ENCODE measurements at places on chromosomes 4 and X.

DNA sequence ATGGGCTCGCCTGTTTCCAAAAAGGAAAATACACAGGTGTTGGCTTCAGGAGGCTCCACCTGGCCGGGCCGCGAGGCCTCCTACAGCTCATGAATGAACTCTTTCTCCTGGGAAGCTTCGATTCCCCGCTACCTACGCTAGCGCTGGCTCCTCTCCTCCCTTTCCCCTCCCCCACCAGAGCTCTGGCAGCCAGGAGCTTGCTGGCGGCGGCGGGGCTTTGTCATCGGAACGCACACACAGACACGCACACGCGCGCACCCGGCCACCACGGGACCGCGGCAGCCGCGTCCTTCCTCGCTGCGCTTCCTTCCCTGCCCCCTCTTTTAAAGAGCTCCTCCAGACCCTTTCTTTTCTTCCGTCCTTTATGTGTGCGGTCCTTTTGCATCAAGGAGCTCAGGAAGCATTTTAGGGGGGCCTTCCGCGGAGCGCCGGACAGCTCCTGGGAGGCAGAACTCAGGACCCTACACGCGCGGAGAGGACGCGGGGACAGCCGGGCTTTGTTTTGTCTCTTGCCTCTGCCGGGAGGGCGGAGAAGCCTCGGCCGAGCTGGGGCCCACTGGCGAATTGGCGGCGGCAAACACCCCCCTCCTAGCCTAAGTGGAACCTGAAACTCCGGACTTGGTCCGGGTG, 70.2 kb upstream of the BCOR start:
- DNase-seq = no peak

DNA sequence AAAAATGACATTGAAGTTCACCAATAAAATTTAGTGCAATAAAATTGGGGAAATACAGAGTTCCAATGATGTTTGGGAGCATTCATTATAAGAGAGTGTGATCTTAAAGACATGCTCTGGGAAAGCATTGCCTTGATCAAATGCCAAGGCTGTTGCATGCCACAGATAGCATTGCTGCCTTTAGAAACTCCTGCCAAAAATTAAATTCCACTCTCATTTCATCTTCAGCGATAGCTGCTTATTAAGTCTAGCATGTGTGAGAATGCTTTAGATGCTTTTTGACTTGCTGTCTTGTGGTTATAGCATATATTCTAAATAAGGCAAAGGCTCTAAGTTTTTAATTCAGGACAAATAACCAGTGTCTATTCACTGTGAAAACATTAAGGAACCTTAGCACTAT, 49.3 kb downstream of the NPNT start:
- no peak for DNase-seq

DNA sequence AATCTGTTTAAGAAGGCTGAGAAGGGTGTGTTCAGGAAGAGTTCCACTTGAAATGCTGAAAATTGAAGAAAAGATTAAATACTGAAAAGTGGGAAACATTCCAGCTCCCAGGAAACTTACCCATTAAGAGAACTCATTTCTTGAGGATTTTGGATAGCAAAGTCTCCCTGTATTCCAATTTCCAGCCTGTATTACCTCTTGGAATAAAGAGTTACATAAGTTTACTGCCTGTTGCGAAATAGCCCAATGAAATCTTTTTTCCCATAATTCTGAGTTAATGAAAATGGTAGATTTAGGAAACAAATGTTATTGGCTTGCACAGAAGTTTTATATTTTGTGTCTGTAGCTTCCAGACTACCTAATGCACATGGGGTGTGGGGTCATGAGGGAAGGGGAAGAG, 12.0 kb downstream of the NHSL2 start:
- no peak for DNase-seq

GRCh38 chrX:2967998-2968909, 38.1 kb upstream of the ARSH start:
- DNase-seq = no peak

GRCh38 chr4:139763672-139764071, 98.1 kb downstream of the MGST2 start:
- DNase-seq = no peak

- no peak for DNase-seq
Observed at GRCh38 chr4:87103691-87104187, 116.7 kb downstream of the KLHL8 start.

GRCh38 chr4:181085557-181085956, 1157.6 kb upstream of the TENM3 start:
- no peak for DNase-seq

DNA sequence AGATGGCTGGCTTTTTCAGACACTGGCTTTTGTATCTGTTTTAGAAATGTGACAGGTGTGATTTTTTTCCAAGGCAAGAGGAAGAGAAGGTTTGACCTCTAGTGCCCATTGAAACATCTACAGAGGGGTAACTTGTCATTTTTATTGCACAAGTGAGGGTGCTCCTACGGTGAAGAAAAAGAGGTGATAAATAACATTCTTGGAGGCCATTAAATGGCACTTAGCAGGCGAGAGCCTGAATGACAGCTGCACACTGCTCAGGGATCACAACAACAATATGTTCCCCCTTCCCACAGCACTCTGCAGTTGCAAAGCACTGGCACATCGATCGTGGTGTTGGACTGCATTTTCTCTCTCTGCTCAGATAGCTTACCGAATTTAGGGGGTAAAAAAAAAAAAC, 22.9 kb downstream of the FAM184B start:
- DNase-seq = no peak

- DNase-seq = no peak
Observed at GRCh38 chr4:41111791-41112190, 102.6 kb downstream of the APBB2 start.

DNA sequence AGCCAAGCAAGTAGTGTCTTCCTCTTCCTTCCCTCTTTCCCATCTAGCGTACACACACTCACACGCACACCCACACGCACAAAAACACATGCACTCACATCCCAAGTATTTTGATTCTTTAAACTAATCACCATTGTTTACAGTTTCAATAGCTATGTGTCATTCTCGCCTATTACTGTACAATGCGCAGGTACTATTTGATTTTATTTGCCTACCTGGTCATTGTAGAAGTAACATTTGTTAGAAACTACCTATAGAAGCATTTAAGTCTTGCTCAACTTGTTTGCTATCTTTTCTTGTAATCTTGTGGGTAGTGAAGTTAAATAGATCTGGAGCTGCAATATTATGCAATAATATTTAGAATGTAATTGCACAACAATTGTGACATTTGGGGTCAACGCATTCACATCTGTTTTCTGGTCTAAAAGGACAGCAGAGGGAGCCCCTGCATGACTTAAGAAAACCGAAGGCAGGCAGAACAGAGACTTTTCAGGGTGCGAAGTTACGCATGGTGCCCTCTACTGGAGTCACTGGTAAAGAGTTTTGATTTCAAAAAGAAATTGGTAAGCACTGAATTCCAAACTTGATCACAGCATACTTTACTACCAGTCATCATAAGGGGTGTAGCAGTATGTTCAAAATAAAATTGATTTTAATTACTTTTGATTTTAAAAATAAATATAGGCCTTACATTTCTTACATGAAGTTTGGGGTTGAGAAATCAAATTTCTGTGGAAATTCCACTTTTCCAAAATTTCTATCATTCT, 503.3 kb upstream of the FAM241A start:
- DNase-seq = peak; percentile 49

- DNase-seq = no peak
Observed at GRCh38 chr4:43864616-43865146, 583.9 kb downstream of the KCTD8 start.

DNA sequence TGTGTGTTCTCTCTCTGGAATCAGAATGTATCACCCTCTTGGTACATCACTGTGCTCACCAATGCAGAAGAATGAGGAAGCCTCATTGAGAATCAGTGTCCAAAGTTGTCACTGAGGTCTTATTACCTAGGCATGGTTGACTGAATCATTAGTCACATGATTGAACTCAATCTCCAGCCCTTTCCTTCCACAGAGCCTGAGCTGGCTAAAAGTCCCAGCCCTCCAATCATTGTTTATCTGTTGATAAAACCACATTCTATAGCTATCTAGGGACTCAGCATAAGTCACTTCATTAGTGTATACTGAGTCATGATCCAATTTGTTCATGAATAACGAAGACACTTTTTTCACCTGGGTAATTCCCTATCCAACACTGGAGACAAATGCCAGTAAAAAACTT, 396.8 kb downstream of the TRAM1L1 start:
- no peak for DNase-seq

DNA sequence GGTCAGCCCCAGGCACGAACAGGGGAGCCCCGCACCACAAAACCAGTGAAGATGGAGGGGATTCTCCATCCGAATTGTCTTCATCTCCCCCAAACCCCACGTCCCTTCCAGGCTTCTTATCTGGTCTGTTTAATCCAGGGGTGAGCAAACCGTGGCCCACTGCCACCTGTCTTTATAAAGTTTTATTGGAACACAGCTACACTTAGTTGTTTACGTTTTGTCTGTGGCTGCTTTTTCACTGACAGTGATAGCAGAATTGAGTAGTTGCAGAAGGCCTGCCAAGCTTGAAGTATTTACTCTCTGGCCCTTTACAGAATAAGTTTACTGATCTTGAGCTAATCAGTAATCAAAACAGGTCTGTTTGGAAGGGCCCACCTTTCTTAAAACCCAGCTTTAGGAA, 324.0 kb downstream of the ARHGAP10 start:
- DNase-seq = no peak

DNA sequence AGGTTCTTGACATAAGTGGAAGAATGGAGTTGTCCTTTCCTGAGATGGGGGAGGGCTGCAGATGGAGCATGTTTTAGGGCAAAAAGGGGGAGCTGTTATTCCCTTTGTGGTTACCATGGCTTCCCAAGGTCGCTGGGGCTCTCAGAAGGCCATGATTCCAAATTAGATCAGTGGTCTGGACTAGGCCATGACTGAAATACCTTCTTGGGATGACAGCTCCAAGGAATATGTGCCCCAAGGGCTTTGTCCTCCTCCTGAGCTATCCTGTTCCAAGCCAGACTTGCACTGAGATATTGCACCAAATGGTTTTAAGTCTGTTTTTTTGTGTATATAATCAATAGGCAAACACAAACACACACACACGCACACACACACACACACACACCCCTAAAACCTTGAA, 3.0 kb upstream of the RBPJ start:
- no peak for DNase-seq

GRCh38 chr4:20445933-20446723, 194.4 kb downstream of the SLIT2 start:
- no peak for DNase-seq

DNA sequence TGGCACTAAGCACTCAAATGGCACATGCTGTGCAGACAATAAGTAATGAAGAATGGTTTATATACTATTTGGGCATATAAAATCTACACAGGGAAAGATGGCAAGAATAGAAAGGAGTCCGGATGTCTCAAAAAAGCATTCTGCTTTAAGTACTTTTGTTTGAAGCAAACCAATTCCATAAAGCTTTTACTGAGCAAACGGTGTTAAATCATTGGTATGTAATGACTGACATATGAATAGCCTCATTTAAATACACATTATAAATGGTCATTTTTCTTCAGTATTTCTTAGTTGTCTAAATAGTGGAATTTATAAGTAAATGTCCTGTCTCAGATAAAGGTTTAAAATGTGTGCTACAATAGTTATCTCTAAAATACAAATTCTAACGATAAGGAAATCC, 6.0 kb downstream of the FBXO8 start:
- DNase-seq = no peak

DNA sequence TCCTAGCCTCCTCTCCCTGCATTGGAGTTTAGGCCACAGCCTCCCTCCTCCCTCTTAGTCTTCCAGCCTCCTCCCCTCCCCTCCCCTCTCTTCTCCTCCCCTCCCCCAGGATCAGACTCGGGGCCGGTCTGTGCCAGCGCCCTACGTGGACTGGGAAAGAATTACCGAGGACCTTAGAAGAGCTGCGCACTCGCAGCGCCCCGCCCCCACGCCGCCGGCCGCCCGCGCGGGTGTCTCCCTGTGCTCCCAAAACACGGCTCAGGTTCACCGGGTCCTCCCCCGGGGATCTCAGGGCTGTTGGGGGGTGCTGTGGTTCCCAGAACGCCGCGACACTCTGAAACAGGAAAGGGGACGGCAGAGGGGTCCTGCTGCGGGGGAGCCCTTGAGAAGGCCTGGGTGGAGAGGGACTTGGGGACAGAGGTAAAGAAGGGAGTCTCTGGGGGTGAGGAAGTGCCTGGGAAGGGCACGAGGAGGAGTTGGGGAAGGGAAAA, 122.3 kb upstream of the TBL1X start:
- peak; percentile 42 for DNase-seq

DNA sequence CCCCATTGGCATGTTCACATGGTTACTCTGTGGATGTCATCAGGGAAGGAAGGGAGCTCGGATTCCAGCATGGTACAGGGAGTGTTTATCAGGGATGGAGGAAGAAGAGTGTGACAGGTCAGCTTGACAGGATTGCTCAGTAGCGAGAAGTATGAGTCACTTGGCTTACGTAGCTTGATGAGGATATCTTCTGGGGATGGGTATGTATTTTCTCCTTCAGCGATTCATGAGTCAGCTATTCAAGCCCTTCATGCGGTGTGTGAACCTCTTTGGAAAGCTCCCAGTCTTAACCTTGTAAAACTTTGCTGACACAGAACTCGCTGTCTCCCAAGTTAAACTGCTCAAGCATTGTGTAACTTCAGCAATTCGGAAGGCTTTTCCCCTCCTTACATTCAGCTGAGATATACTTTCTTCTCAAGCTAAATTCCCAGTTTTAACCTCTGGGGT, 275.4 kb downstream of the ARHGAP10 start:
- no peak for DNase-seq

- no peak for DNase-seq
Observed at GRCh38 chrX:150486011-150486410, 82.4 kb upstream of the MTM1 start.

GRCh38 chr4:42641161-42641560, 15.7 kb downstream of the ATP8A1 start:
- no peak for DNase-seq

DNA sequence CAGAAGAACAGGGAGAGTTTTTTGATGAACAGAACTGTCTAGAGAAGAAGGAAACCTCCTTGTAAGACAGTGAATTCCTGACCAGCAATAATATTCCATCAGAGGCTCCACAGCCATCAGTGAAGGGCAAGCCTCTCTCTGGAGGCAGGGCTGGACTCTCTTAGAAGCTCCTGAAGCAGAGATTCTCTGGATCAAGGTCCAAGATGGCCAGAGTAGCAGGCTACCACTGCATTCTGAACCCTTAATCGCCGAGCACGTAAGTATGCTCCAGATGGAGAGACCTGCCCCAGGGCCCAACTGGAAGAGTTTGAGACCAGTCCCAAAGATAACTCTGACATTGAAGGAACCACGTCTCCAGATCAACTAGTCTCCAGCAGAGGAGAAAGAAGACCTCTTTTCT, 16.4 kb downstream of the GABRE start:
- no peak for DNase-seq

- no peak for DNase-seq
Observed at GRCh38 chr4:90198086-90198847, 71.1 kb downstream of the CCSER1 start.

DNA sequence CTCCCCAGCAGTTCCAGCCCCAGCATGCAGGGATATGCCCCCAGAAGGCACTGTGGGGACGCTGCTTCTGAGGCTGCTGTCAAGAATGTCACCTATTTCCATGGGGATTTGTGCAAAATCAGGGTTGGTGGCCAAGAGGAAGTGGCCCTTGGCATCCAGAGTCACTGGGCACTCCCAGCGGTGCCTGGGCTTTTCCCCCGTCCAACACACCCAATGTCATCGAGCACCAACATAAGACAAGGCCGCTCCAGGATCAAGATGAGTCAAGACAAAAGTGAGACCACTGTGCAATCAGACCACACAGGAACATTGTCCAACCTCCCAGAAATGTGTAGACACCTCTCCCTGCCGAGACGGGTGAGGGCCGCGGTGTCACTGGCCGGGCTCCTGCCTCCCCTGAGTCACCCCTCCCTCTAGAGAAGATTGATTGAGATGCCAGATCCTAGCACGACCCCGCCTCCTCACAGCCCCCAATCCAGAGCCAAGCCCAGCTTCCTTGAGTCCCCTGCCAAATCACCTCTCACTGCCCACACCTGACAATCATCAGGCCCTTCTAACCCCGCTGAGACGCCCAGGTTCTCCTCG, 194.3 kb downstream of the AFAP1 start:
- no peak for DNase-seq

All from GM13976 (cell line).